ENCODE measurements at places on chromosomes 6 and 20.

DNA sequence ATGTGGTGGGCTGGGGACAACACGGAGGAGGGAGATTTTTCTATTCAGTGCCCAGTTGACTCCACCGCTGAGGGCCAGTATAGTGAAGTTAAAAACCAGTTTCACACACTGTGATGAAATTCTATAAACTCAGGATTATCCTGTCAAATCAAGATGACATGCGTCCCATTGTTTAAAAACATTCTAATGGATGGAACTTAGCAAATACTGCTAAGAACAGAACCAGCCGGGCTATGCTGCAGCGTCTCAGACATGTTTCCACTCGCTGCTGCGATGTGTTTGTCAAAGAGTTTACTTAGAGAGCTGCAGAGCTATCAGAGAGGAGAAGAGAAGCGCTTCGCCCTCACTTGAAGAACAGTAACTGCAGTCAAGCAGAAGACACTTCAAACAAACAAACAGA is 212.6 kb upstream of the FOXQ1 start:
- DNase-seq, result no peak

DNA sequence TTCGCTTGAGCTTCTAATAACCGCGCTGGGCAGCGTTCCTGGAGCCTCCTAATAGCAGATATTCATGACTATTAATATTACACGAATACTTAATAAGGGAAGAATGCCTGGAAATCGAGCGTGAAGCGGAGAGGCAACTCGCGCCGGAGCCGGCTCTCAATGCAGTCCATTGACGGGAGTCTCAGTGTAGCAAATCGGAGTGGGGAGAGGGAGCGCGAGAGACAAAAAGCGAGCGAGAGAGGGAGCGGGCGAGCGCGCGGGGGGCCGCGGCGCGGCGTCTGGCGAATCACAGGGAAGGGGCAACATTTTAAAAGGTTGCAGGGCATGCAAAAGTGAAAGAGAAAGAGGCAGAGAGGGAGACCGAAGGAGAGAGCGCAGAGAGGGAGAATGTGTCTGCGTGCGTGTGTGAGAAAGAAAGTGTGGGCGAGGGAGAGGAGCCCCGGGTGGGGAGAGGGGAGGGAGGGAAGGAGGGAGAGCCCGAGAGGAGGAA is 2.9 kb downstream of the TFAP2A start:
- DNase-seq, result peak; percentile 56

- no peak for DNase-seq
Measured at GRCh38 chr20:3847429-3847940, 851 bp downstream of the MAVS start.

DNA sequence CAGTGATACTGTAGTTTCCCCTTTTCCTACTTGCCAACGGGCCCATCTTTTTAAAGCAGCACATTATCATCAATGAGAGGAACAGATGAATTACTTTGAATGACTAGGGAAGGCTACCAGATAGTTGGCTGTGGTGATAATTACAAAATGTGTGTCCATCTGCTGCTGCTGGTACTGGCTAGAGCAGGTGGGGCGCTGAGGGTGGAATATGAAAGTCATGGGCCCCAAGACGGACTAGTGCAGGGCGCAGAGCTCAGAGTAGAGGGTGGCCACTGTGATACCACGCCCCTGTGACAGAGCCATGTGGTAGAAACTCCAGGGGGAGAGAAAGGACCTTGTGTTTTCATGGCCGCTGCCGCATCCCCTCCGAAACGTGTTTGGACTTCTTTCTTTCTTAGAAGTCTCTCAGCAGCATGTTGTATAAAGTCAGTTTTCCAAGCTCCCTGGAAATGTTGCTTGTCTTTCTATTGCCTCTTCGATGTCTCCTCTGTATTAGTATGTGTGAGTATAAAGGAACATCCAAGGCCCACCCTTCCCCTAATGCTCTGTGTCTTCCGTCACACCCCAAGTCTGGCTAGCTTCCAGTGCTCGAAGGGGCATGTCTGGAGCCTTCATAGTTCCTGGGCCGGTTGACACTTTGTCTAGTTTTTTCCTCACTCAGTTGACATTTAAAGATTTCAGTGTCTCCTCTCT is 88.1 kb downstream of the PPP1R14C start:
- DNase-seq, result no peak

- DNase-seq, result no peak
Measured at GRCh38 chr20:37421988-37422387, 76.0 kb downstream of the SRC start.

DNA sequence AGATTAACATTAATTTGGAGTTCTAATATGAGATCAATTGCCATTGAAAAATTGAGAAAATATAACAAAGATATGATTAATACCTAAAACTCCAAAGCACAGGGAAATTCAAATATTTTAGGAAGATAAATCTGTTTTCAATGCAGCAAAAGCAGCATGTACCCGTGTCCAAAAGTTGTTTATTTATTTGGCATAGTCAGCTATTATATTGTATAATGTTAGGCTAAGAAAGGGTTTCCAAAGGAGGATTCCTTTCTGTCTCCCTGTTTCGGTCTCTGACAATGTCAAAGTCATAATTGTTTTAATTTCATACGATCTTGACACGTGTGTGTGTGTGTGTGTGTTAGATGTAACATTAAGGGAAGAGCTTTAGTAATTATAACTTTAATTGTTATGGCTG is 914.5 kb downstream of the EYS start:
- no peak for DNase-seq
